ENCODE measurements at places on chromosomes 2 and 18. TPM values are rescaled to one million over a fixed set of nuclear protein-coding genes. Genes with fewer than 3 reads are reported as not detected.
A peak's percentile ranks its signal among the peaks of the same experiment; 100 is the strongest.

- H3K4me1 ChIP-seq = peaks cover 27% of the 10 kb centered on the region
- H3K27me3 ChIP-seq = no peaks in the 10 kb centered on the region
- DNase-seq = peak; percentile 39
- H3K27ac ChIP-seq = no peak overlapping the region
These were observed 26.3 kb downstream of the KIF3C start for GRCh38 chr2:25955869-25956535.

DNA sequence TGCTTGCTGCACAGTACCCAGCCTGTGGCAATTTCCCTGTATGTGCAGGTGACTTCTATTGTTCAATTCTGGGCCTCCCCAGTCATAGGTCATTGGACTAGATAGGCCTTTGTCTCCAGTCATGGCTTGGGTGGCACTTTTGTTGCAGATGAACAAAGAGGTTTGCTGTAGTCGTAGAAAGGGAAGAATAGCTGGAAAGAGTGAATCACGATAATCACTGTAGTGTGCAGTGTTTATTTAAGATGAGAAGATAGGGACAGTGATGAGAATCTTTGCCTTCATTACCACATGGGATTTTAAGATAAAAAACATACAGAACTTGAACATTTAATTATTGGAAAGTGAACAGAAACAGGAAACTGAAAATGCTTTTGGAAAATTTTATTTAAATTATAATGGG is 156.1 kb upstream of the CYRIA start:
- H3K27ac ChIP-seq = no peak overlapping the region
- no peaks in the 10 kb centered on the region for H3K4me1 ChIP-seq
- no peak overlapping the region for H3K4me3 ChIP-seq
- H3K27me3 ChIP-seq = no peaks in the 10 kb centered on the region
- H3K36me3 ChIP-seq = no peaks in the 10 kb centered on the region

- no peak for DNase-seq
- H3K27me3 ChIP-seq = no peaks in the 10 kb centered on the region
- peaks cover 10% of the 10 kb centered on the region for H3K4me1 ChIP-seq
- no peak overlapping the region for H3K27ac ChIP-seq
- no peak overlapping the region for H3K4me3 ChIP-seq
- no peaks in the 10 kb centered on the region for H3K36me3 ChIP-seq
These were observed 116.7 kb downstream of the LPIN1 start for GRCh38 chr2:11863103-11863502.

DNA sequence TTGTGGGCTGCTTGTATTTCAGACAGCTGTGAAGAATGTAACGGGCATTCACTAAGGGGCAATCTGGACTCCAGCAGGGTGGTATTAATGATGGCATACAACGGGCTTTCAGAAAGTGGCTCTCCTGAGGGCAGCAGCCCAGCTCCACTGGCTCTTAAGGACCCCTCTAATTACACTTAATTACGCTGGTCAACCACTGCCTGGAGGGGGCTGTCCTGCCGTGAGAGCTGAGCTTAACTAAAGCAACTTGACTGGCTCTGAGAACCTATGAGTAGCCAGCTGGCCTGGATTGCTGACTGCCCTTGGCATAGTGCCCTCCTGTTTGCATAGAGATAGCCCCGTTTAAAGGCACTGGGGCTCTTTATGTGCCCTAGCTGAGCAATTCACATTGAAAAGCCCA is 3.8 kb downstream of the LIPG start:
- H3K27ac ChIP-seq = no peak overlapping the region
- H3K36me3 ChIP-seq = no peaks in the 10 kb centered on the region

GRCh38 chr2:226754821-226755604 is 44.6 kb downstream of the IRS1 start:
- DNase-seq = no peak
- H3K27ac ChIP-seq = peak overlapping the region; percentile 73
- no peaks in the 10 kb centered on the region for H3K27me3 ChIP-seq
- H3K4me3 ChIP-seq = no peak overlapping the region

DNA sequence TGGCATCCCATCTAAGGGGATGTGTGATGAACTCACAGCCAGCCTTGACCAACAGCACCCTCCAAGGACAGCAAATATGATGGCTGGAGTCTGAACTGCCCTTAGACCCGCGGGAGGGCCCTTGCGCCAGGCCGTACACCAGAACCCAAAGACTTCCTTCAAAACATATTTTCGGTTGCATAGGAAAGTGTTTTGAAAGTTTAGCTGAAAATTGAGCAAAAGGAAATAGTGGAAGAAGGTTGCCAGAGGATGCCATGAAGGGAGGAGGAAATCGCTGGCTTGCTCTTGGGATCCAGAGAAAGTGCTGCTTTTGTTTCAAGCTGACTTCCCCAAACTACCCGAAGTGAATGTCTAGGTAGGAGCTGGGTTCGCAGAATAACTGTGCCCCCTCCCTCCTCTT is 61.3 kb downstream of the IL1R2 start:
- no peaks in the 10 kb centered on the region for H3K36me3 ChIP-seq
- no peaks in the 10 kb centered on the region for H3K27me3 ChIP-seq
- H3K4me3 ChIP-seq = no peak overlapping the region
- no peak overlapping the region for H3K27ac ChIP-seq

- no peak overlapping the region for H3K27ac ChIP-seq
- peaks cover 5% of the 10 kb centered on the region for H3K4me1 ChIP-seq
- H3K36me3 ChIP-seq = no peaks in the 10 kb centered on the region
- H3K27me3 ChIP-seq = no peaks in the 10 kb centered on the region
- DNase-seq = no peak
These were observed 19.3 kb upstream of the SMCHD1 start for GRCh38 chr18:2636126-2636631.

DNA sequence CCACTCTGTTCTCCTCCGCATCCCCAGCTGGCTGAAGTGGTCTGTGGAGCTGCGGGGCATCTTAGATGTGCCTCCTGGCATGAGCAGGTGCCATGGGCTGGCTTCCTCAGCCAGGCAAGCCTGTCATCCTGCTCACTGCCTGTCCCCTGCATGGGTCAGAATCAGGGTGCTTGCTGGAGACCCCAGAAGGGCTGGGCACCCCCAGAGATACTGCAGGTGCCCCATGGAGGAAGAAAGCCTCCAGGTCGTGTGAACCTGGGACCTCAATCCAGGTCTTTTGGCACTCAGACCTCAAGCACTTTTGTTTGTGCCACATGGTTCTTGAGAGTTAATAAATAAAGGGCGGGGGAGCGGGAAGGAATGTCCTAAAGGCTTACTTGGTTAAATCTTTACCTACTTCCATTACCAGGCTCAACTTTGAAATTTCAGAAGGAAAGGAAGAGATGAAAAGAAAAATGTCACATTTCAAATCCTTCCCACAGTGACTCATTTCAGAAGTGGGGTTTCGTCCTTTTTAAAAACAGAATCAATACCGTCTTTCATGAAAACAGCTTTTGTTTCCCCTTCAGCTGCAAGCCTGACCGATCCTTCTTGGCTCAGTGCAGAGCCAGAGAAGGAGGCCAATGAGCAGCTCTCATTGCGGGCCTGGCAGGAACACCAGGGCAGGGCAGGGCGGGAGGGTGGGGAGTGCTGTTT is 69.9 kb downstream of the RHOB start:
- H3K4me3 ChIP-seq = no peak overlapping the region
- no peak overlapping the region for H3K27ac ChIP-seq
- no peaks in the 10 kb centered on the region for H3K36me3 ChIP-seq
- DNase-seq = no peak

GRCh38 chr2:65204461-65205210 is 23.0 kb upstream of the ACTR2 start:
- DNase-seq = no peak
- no peak overlapping the region for H3K27ac ChIP-seq
- no peaks in the 10 kb centered on the region for H3K36me3 ChIP-seq
- no peaks in the 10 kb centered on the region for H3K27me3 ChIP-seq
- no peak overlapping the region for H3K4me3 ChIP-seq
- H3K4me1 ChIP-seq = no peaks in the 10 kb centered on the region

DNA sequence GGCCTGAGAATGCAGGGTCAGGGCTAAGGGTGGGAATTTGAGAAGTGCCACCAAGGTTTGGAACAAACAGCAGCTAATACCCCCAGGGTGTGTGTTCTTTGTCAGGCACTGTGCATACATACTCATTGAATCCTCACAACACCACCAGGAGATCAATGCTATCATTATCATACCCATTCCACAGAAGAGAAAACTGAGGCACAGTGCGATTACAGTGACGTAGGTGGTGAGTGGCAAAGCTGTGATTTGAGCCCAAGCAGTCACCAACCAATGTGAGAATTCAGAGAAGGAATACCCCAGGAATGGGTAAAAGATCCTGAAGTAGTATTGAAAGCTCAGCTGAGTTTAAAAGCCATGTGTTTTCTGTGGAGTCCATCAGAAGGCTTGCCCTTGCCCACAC is 281.6 kb upstream of the MGAT5 start:
- H3K27me3 ChIP-seq = peaks cover 60% of the 10 kb centered on the region
- H3K36me3 ChIP-seq = no peaks in the 10 kb centered on the region
- DNase-seq = no peak

GRCh38 chr18:38494065-38494464 is 928.5 kb upstream of the CELF4 start:
- no peaks in the 10 kb centered on the region for H3K4me1 ChIP-seq
- H3K4me3 ChIP-seq = no peak overlapping the region
- no peak for DNase-seq
- H3K36me3 ChIP-seq = no peaks in the 10 kb centered on the region
- no peaks in the 10 kb centered on the region for H3K27me3 ChIP-seq

FAM110C gene
- 6.8 TPM for total RNA-seq

HOXD3 gene
- 3.0 TPM for total RNA-seq

RANBP2 gene
- total RNA-seq = 39.9 TPM

SLC11A1 gene
- total RNA-seq = 0.17 TPM

SNTG2 gene
- not detected for total RNA-seq

FSHR gene
- not detected for total RNA-seq

C1QL2 gene
- not detected for total RNA-seq

MYO7B gene
- 37.8 TPM for total RNA-seq

Measured in PC-3 (cell line).